Left lobe of liver (tissue), 2 donors: ENCODE measurements at places on chromosomes 12 and 14. TPM values are rescaled to one million over a fixed set of nuclear protein-coding genes. Genes with fewer than 3 reads are reported as not detected.

MSI1 gene
- not detected for total RNA-seq

C12orf56 gene
- not detected for total RNA-seq

FIGNL2 gene
- total RNA-seq: 0.68 TPM

PRIMA1 gene
- 0.30 TPM for total RNA-seq

CAPZA3 gene
- total RNA-seq: 0.33 TPM

MAP1LC3B2 gene
- total RNA-seq: not detected

BATF gene
- 1.4 TPM for total RNA-seq

PHLDA1 gene
- total RNA-seq: 2.2 TPM

TBX3 gene
- 37.2 TPM for total RNA-seq
